ENCODE measurements at places on chromosomes 7 and 10. TPM values are rescaled to one million over a fixed set of nuclear protein-coding genes. Genes with fewer than 3 reads are reported as not detected.

GRCh38 chr10:3090914-3091787, 23.8 kb downstream of the PFKP start:
- no peak overlapping the region for H3K4me3 ChIP-seq
- no peaks in the 10 kb centered on the region for H3K27me3 ChIP-seq
- H3K27ac ChIP-seq, result peak overlapping the region; percentile 76
- DNase-seq, result peak; percentile 81
- no peaks in the 10 kb centered on the region for H3K36me3 ChIP-seq

- peak overlapping the region; percentile 66 for H3K27ac ChIP-seq
- no peaks in the 10 kb centered on the region for H3K36me3 ChIP-seq
- no peak overlapping the region for H3K4me3 ChIP-seq
- peaks cover 8% of the 10 kb centered on the region for H3K4me1 ChIP-seq
- peak; percentile 78 for DNase-seq
Measured at GRCh38 chr7:74002474-74003017, 25.4 kb upstream of the ELN start.

- no peak for DNase-seq
- no peak overlapping the region for H3K27ac ChIP-seq
- no peaks in the 10 kb centered on the region for H3K27me3 ChIP-seq
- no peaks in the 10 kb centered on the region for H3K36me3 ChIP-seq
Measured at GRCh38 chr7:151905766-151906165, 28.9 kb upstream of the PRKAG2 start.

GRCh38 chr10:121282264-121282663, 316.0 kb downstream of the FGFR2 start:
- H3K27me3 ChIP-seq, result no peaks in the 10 kb centered on the region
- peaks cover 6% of the 10 kb centered on the region for H3K4me1 ChIP-seq
- no peak for DNase-seq
- no peak overlapping the region for H3K27ac ChIP-seq

Gene GLI3
- total RNA-seq, result 17.5 TPM
